Hypothalamus (tissue), 51 donors: ENCODE measurements at places on chromosomes 16 and 17.

DNA sequence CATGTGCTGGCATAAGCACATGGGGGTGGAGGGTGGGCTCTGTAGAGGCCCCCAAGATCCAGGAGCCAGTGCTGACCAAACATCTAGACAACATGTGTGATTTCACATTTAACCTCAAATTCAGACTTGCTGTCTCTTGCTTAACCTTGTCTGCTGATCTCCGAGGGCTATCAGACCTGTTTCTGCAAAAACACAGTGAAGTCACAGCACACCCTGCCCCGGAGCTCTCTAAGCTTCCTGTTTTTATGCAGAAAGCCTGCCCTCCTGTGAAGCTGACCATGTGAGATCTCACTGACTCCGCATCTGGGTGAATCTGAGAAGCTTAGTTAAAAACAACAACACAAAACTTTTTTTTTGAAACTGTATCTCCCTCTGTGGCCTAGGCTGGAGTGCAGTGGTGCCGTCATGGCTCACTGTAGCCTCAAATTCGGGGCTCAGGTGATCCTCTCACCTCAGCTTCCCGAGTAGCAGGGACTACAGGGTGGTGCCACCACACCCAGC lies 6.6 kb upstream of the DPEP2 start:
- no peak for DNase-seq

GRCh38 chr17:44351961-44352827 lies 7.1 kb downstream of the GRN start:
- DNase-seq: no peak

DNA sequence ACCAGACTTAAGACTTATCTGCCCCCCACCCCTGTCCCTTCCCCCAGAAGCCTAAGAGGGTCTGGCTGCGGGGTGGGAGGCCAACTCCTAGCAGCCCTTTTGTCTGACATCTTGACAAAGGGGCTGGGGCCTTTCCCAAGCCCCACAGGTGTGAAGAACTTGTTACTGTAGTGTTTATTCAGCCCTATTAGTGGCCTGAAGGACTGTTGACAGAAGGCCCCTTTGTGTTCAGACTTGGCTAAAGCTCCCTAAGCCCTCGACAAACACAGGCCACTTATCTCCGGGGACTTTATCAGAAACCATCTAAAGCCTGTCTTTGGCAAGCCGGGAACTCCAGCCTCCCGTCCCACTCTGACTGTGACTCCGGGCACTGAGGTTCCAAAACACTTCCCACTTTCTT lies 129.8 kb downstream of the NTN1 start:
- no peak for DNase-seq

GRCh38 chr16:28309811-28310311 lies 17.5 kb downstream of the SBK1 start:
- DNase-seq: no peak

DNA sequence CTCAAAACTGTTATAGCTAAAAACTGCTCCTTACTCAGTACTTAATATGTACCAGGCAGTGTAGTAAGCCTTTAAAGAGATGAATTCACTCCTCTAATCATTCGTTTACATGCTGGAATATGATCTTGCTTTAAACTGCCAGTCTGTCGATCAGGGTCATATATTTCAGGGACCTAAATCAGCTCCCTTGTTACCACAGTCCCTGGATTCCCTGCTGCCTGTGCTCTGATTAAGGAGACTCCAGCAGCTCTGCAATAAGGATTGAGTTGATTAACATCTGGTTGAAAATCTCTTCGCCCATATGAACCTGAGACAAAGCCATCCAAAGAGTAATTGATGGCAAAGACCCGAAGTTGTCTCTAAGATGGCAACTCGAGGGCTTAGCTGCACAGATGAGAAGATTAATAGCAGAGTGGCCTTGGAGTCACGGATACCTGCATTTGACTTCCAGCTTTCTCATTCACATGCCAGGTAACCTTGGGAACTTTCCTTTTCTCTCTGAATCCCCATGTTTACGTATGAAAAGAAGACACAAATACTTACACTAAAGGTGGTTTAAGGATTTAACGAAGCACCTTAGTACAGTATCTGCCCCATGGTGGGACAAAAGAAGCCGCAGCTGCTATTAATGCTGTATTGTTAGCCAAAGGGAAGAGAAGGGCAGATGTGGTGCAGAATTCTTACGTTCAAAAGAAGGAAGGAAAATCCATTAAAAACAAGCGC lies 68.2 kb downstream of the VAT1L start:
- no peak for DNase-seq

DNA sequence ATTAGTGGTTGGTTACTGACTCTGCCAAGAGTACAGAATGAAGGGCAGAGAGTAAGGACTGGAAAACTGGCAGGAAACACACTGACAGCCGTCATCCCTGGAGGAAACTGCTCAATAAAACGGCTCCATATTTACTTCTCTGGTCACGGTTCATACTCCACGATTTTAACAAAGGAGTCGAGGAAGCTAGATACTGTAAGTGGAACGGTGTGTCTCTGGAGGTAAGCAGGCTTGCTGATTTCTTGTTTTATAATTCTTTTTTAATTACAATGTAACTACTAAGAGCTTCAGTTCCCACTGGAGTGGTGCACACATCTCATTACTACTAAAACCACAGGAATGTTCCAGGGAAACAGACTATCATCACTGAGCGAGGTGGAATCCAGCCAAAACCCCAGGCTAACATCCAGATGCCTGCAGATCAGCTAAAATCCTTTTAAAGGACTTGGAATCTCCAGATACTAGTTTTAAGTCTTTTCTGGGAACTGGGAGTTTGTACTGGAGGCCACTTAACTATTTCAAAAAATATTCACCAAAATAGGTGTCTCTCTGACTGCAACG lies 17.8 kb downstream of the SERPINF1 start:
- no peak for DNase-seq

DNA sequence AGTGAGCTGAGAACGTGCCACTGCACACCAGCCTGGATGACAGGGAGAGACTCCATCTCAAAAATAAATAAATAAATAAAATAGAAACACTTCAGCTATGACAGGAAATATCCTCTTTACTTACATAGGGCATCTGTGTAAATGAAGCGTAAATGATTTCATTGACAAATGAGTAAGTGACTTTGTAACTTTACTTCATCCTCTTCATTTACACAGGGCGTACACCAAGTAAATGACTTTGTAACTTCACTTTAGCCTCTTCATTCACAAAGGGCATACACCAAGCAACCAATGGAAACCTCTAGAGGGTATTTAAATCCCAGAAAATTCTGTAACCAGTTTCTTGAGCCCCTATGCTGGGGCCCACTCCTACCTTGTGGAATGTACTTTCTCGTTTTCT lies 16.2 kb upstream of the KLHDC4 start:
- DNase-seq: no peak

DNA sequence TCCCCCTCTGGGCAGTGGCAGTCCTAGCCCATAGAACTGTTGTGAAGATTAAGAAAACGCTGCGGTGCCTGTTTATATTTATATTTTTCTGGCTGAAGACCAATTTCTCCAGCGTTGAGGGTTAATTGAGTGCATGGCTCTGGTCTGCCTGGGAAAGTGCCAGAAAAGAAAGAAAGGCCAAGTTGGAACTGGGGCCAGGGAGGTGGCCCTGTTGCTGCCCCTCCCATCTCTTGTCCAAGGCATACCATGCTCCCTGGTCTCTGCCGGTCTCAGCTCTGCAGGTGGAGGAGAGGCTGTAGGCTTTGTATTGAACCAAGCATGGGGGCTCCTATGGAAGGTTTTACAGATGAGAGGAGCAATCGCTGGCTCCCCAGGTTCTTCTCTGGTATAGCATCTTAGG lies 124.7 kb downstream of the MGAT5B start:
- DNase-seq: no peak

DNA sequence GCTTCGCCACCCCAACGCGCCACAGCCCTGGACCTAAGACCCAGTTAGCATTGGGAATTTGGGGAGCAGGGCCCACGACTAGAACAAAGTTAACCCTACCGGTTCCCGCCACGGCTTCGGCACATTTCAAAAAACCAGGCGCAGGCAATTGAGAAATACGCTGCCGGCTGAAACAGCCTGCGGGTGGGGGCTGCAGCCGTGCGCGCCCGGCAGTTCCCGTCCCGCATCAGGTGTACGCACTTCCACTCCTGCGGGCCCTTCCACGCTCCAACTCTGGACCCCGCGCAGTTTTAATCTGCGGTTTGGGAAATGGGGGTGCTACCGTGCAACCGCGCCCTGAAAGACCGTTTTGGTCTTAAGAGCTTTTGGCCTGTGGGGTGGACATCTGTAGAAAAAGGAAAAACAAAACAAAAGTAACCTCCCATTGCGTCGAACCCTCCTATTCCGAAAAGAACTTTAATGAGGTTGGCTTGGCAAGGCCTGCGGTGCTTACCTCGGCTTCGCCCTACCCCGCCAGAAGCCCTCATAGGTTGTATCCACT lies 7.1 kb downstream of the IRX5 start:
- no peak for DNase-seq

DNA sequence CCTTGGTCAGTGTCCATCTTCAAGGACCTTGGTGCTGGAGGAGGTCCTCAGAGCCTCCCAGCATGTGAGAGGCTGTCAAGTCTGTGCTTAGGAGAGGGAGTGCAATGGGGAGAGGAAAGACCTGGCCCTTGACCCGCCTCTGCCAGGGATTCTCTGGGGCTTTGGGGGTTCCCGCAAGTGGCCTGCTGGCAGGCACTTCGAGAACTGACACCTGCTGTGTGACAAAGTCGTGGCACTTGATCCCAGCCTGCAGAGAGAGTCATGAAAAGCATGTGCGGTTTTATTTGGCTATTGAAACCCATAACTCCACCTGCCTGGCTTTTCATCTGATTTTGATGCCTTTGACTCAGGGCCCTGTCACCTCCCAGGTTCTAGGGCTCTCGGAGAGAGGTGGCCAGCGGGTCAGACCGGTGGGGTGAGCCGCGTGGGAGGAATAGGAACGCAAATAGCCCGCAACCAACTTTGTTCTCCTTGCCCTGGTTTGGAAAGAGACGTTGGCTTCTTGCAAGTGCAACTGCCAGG lies 42.8 kb upstream of the GSE1 start:
- DNase-seq: no peak

DNA sequence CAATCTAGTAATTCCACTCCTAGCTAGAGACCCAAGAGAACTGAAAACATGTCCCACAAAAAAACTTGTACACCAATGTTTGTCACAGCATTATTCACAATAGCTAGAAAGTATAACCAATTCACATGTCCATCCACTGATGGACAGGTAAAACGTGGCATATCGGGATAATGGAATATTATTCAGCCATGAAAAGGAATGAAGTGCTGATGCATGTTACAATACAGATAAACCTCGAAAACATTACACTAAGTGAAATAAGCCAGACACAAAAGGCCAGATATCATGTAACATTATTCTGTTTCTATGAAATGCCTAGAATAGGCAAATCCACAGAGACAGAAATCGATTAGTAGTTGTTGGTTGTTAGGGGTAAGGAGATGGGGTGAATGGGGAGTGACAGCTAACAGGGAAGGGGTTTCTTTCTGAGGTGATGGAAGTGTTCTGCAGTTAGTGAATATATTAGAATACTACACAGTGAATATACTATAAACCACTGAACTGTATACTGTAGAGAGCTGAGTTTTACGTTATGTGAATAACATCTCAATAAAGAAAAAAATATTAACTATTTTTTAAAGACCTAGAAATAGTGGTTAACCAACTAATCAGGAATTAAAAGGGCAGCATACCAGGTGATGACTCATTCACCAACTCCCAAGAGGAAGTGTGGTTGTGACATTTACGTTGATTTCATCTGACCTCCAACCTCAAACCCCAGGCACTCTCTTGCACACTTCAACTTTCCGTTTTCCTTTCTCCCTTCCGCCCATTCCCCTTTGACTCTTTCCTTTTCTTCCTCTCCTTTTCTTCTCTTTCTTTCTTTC lies 48.6 kb downstream of the GAS7 start:
- DNase-seq: no peak

- DNase-seq: peak; percentile 50
Measured at GRCh38 chr16:2969545-2970521, 685 bp downstream of the PAQR4 start.

- no peak for DNase-seq
Measured at GRCh38 chr17:8542599-8543502, 87.7 kb downstream of the MYH10 start.

DNA sequence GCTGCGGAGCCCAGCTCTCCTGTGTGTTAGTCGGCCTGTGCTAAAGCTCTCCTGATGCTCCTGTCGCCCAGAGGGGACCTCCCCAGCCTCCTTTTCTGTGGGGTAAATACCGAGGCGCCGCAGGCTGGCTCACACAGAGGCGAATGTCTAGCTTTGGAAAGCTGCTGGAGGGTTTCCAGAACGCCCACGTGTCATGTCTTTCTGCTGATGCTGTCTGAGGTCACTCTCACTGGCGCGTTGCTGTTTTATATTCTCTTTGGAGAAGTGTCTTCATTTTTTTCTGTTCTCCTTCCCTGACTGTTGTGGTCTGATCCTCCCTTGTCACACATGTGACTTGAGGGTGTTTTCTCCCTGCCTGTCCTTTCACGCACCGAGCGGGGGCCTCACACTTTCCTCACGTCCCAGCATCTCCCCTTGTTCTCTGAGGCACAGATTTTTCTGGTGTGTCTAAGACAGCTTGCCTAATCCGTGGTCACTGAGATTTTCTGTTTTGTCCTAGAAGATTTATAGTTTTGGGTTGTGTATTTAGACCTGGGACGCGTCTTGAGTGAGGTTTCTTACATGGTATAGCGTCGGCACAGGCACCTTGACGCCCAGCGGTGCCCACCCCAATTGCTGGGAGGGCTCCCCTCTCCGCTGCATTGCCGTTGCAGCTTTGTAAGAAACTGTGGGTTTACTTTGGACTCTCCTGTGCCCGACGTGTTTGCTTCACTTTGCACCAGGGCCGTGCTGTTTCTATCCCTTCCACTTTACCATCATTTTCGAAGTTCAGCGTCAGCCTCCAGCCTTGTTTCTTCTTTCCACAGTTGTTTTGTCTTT lies 92.1 kb upstream of the ZNF750 start:
- peak; percentile 29 for DNase-seq

DNA sequence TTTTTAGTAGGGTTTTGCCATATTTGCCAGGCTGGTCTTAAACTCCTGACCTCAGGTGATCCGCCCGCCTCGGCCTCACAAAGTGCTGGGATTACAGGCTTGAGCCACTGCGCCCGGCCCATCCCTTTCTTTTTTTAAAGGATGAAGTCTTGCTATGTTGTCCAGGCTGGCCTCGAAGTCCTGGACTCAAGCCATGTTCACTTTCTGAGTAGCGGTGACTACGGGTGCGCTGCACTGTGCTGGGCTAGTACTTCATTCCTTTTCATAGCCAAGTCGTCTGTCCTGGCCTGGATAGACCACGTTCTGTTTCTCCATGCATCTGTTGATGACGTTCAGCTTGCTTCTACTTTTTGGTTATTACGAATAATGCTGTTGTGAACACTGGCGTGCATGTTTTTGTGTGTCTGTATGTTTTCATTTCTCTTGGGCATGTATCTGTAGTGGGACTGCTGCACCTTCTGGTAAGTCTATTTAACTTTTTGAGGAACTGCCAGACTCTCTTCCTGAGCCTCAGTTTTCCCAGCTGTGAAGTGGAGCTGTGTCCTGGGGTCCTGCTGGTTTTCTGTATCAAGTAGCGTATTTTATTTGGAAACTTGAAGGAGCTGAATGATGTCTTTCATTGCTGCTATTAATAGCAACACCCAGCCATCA lies 40.0 kb upstream of the GSE1 start:
- DNase-seq: no peak

GRCh38 chr16:2194166-2194834 lies 2.1 kb downstream of the CASKIN1 start:
- no peak for DNase-seq

- no peak for DNase-seq
Measured at GRCh38 chr17:2656283-2656682, 55.3 kb downstream of the CLUH start.
